NCI-H1694 treated with DMSO at 0.1 percent for 48 hours (cell line): ENCODE measurements at places on chromosomes 13 and 19.

GRCh38 chr13:74625541-74625940 is 491.3 kb upstream of the KLF12 start:
- DNase-seq: no peak

- DNase-seq: no peak
Measured at GRCh38 chr19:46574533-46574932, 26.6 kb upstream of the CALM3 start.

- no peak for DNase-seq
Measured at GRCh38 chr19:5738423-5738822, 18.0 kb downstream of the CATSPERD start.

DNA sequence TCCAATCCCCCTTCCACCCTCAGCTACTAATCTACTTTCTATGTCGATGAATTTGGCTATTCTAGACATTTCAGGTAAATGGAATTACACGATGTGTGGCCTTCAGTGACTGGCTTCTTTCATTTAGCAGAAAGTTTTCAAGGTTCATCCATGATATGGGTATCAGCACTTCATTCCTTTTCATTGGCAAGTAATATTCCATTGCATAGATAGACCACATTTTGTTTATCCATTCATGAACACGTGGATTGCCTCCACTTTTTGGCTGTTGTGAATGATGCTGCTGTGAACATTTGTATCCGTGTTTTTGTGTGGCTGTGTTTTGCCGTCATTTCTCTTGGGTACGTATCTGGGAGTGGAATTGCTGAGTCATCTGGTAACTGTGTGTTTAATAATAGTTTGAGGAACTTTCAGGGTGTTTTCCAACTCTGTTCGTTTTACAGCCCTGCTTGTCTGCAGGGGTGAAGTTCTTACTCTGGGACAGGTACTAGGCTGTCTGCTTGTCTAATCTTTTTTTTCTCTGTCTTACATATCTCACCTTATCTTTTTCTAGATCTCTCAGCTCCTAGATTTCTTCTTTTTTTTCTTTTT is 32.5 kb downstream of the MARK4 start:
- no peak for DNase-seq

DNA sequence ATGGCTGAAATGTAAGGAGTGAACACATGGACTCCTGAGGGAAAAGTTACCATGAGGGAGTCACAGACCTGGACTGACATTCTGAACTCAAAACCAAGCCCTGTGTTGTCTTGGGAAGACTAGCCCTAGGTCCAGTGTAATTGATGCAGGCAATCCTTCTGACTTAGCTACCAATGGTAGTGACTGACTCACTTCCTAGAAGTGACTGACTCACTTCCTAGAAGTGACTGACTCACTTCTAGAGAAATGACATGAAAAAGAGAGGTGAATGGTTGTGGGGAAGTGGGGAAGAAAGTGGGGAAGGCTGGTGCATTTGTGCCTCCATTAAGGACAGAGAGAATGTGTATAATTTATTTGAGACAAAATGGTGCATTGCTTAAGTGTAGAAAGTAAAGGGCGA is 49.9 kb downstream of the EDNRB start:
- DNase-seq: no peak

GRCh38 chr13:40787062-40787461 is 2.3 kb upstream of the SLC25A15 start:
- DNase-seq: no peak

DNA sequence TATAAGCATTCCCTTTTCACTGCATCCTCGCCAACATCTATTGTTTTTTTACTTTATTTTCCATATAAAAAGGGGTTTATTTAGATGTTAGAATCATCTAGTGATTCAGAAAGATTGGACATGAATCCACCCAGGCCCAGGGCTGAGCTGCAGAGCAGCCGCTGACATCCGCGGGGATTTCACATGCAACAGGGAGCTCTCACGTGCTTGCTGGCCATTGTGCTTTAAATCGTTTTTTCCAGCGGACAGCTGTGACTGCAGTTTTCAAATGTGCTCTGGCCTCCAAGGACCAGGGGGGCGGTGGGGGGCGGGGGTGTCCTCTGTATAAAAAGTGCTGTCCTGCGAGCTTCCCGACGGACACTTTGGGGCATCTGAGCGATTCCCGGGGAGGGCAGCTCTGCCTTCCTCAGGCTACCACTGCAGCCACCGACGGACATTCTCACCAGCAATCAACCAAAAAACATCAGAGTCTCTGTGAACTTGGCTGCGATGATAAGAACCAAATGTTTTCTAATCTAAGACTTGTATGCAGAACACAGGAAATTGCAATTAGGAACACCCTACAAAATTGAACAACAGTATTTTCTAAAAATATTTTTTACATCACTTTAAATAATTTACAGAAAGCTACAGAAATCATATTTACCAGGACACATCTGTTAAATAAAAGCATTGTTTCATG is 12.6 kb downstream of the RB1 start:
- no peak for DNase-seq

GRCh38 chr13:109160357-109160756 is 530.9 kb downstream of the MYO16 start:
- no peak for DNase-seq

GRCh38 chr19:40684280-40684679 is 6.2 kb downstream of the NUMBL start:
- DNase-seq: no peak

DNA sequence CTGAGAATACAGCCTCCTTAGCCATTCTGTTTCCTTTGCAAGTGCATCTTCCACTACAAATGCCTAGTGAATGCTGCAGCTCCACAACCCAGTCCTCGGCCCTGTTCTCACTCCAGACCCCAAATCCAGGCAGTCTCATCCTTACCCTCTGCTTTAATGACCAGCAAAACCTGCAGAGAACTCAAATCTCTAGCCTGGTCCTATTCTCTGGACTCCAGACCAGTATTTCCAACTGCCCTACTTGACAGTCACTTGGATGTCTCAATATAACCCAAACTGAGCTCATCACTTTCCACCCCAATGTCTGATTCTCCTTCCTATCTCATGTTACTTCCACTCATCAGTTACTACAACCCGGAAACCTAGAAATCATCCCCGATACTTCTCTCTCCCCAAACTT is 2.6 kb upstream of the EBPL start:
- no peak for DNase-seq

DNA sequence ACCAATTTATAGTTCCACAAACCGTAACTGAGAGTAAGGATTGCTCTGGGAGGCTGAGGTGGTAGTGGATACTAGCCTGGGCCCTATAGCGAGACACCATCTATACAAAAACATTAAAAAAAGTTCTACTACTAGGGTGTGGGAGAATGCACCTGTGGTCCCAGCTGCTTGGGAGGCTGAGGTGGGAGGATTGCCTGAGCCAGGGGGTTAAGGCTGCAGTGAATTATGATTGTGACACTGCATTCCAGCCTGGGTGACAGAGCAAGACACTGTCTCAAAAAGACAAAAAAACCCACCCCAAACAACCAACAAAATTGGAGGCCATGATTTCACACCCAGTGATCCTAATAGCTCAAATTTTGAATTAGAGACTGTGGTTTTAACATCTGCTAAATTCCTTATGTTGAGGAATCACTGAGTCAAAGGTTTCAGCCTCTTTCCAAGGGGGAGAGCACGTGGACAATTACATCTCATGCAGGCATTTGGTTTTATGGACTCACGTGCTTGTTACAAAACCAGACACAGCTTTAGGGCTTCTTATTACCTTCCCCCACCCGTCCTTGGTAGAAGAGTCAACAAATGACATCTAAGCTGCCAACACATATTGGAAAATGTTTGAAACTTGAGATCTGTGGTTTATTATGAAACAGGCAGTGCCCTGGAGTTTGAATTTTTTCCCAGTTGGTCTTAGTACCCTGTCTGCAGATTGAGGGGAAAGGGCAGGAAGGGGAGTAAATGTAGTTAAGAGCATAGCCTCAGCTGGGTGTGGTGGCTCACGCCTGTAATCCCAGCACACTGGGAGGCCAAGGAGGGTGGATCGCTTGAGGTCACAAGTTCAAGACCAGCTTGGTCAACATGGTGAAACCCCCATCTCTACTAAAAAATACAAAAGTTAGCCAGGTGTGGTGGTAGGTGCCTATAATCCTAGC is 18.5 kb downstream of the CYP2A6 start:
- DNase-seq: no peak

GRCh38 chr13:106187501-106188095 is 347.9 kb downstream of the EFNB2 start:
- no peak for DNase-seq

- no peak for DNase-seq
Measured at GRCh38 chr13:26779321-26779720, 18.7 kb upstream of the GPR12 start.

- no peak for DNase-seq
Measured at GRCh38 chr19:17835182-17836006, 12.4 kb downstream of the JAK3 start.

DNA sequence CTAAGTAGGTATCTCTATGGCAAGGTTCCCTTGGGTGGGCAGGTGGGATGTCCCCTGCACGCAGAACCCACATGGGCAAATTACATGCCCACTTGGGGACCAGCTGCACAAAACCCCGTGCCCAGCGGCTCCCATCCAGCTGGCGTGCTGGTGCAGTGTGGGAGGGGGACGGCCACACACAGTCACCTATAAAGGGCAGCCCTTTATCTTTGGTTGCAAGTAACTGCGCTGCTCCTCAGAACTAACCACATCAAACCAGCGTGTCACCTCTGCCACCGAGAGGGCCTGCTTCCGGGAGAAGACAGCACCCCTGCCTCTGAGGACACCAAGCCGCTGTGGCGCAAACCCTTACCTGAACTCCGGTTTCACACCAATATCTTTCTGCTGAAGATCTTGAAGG is 32.2 kb downstream of the ANKRD27 start:
- no peak for DNase-seq

GRCh38 chr19:1582201-1582600 is 10.5 kb downstream of the MBD3 start:
- no peak for DNase-seq

GRCh38 chr13:27578121-27579030 is 42.0 kb downstream of the LNX2 start:
- DNase-seq: no peak

DNA sequence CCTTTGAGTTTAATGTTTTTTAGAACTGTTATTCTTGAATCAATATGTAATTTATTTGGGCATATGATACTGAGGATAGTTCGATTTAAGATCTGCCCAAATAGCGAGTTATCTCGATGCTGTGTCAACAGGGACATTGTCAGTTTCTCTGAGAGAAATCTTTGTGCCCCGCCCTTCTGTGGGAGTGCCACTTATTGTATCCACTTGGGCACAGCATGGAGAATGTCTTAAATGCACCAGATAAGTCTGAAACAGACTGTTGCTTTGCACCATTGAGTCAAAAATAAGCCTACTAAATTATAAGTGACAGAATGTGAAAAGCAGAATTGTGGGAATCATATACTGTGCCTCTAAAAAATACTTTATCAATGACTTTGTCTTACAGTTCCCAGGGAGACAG is 45.6 kb downstream of the RNASEH2B start:
- DNase-seq: no peak

DNA sequence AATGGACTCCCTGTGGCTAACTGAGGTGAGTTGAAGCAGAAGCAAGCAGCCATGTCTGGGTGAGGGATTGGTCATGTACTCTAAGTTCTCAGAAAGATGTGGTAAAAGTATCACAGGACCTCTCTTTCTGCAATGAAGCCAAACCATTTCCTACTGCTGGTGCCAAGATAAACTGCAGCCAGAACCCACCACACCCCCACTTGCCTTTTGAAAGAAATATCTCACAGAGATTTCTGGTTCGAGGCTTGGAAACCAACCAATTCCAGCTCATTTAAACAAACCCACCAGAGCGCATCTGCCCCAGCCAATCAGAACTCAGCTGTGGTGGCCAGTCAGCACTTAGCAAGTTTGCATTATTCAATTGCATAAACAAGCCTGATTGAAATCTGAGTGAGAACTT is 204.5 kb upstream of the ATXN8OS start:
- DNase-seq: no peak

- no peak for DNase-seq
Measured at GRCh38 chr13:67726979-67727378, 496.8 kb upstream of the PCDH9 start.

DNA sequence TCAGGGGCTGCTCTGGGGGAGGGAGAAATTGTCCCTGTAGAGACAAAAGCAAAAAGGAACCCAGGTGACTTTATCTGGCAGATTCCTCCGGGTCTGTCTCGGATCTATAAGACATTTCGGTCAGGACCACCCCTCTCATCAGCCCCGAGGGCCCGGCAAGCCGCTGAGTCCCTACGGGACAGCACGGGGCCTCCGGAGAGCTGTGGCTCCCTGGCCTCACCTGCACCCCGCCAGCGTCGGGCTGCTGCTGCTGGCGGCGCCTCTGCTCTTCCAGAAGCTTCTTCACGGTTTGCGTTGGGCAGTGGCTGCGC is 1.9 kb downstream of the NFKBID start:
- DNase-seq: no peak

- no peak for DNase-seq
Measured at GRCh38 chr19:6312018-6312417, 21.4 kb downstream of the ACER1 start.

- DNase-seq: no peak
Measured at GRCh38 chr13:48504606-48505005, 28.3 kb downstream of the RCBTB2 start.

DNA sequence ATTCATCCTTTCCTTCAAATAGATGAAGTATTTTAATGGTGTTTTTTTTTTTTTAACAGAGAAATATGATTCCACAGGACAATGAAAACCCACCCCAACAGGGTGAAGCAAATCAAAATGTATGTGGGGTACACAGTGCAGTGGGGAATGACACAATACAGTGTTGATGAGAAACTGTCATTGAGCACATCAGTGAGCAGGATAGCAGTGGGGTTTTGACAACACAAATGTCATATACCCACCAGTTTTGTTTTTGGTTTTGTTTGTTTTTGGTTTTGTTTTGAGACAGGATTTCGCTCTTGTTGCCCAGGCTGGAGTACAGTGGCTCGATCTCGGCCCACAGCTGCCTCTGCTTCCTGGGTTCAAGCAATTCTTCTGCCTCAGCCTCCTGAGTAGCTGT is 29.2 kb downstream of the ZNF844 start:
- no peak for DNase-seq

DNA sequence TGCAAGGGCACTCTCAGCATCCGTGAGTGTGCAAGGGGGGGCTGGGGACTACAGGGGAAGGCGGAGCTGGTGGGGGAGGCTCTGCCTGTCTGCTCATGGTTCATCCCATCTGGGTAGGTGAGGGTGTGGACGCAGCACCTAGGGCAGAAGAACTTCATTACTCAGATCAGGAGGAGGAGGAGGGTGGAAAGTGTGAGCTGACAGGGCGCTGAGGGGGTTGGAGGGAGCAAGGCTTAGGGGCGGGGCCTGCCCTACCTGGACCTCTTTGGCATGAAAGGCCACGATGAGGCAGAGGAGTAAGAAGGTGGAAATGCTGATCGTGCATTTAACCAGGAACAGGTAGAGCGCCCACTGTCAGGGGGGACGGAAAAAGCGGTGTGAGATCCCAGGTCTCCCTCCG is 4.5 kb downstream of the KCNN4 start:
- DNase-seq: no peak

GRCh38 chr13:92354583-92354982 is 872.0 kb upstream of the GPC6 start:
- DNase-seq: no peak

GRCh38 chr19:7304200-7304599 is 10.0 kb upstream of the INSR start:
- DNase-seq: no peak
